ENCODE measurements at places on chromosomes 1 and 21. TPM values are rescaled to one million over a fixed set of nuclear protein-coding genes. Genes with fewer than 3 reads are reported as not detected.

CYP2J2 gene
- total RNA-seq: not detected

COL8A2 gene
- 0.09 TPM for total RNA-seq

PROK1 gene
- not detected for total RNA-seq

ACKR1 gene
- 0.05 TPM for total RNA-seq

S100A9 gene
- 0.46 TPM for total RNA-seq

ADSS2 gene
- 44.3 TPM for total RNA-seq

Measured in A549 treated with Hydrocortisone at 1 μM for 4 hours (cell line).